ENCODE measurements at places on chromosomes 12 and 14.

GRCh38 chr12:28689398-28690175 is 459.5 kb upstream of the FAR2 start:
- no peak for DNase-seq

- DNase-seq: no peak
These were observed 15.0 kb downstream of the COQ5 start for GRCh38 chr12:120514002-120514401.

DNA sequence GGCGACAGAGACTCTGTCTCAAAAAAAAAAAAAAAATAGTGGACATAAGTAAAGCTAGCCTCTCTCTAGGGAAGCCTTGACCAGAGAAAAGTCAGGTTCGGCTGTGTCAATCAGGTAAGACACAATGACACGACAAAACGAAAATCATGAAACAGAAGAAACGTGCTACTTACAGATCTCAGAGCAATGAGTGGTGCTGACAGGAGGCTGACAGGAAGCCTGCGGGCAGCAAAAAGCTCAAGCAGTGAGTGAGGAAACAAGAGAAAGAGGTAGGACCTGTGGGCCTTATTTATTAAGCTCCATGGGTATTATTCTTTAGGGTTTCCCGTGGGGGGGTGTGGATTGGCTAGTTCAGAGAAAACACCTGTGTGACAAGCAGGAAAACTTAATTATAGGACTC is 363.1 kb downstream of the KCNH5 start:
- DNase-seq: no peak

DNA sequence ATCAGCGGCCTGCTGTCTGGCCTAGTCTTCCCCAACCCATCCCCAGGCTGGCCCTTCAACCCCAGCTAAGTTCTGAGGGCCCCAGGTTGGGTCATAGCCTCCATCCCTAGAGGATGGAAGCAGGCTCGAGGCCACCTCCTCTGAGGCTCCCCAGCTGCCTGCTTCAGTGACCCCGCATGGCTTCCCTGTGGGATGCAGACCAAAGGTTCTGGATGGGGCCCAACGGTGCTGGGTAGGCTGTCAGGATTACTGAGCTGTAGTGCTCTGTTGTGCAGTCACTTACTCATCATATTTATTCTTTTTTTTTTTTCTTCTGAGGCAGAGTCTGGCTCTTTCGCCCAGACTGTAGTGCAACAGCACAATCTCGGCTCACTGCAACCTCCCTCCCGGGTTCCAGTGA is 92.0 kb downstream of the IRF2BPL start:
- no peak for DNase-seq

DNA sequence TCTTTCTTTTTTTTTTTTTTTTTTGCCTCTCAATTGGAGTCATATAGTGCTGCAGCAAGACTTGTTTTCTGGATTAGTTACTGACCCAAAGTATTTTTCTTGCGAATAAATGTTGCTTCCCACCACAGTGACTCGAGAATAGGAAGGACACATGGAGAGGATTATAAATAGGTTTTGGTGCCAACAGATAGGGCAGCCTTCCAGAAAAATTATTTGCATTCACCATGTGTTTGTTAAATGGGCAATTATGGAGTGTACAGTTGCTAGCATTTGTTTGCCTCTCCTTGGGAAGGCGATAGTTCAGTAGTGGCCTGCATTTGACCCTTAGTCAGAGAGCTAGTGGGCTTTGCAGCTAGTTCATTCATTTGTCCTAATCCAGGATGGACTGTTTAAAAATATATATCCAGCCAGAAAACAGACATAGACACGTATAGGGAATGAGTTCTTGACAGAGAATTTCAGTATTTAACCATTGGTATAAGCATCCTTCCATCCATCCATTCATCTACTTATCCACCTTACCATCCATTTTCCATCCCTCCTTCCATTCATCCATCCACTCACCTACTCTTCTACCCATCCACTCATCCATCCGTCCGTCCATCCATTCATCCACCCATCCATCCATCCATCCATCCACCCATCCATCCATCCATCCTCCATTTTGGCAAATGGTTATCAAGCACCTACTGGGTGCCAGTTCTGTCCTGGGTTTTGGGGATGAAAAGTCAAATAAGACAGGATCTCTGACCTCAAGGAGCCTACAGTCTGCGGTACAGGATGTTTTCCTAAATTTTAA is 67.5 kb downstream of the CHST11 start:
- DNase-seq: no peak

DNA sequence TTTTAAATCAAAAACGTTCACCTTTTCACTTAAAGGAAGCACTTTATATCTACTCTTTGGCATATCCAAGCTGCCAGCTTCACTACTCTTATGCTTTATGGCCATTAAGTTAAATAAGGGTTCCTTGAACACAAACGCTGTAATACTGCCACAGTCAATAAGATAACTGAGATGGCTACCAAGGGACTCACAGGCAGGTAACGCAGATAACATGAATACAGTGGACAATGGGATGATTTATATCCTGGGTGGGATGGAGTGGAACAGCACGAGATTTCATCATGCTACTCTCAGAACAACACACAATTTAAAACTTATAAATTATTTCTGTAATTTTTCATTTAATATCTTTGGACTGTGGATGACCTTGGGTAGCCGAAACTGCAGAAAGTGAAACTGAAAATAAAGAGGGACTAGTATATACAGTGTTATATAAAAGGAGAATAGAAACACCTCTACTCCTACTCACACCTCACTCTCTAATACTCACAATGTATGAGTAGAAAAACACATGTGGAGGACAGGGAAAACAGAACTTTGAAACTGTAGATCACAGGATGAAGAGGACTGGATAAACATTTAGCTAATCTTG is 367.3 kb downstream of the C12orf50 start:
- no peak for DNase-seq

GRCh38 chr12:87995581-87996178 is 33.5 kb downstream of the C12orf50 start:
- DNase-seq: no peak

GRCh38 chr12:122081697-122082221 is 3.2 kb downstream of the MLXIP start:
- DNase-seq: no peak

DNA sequence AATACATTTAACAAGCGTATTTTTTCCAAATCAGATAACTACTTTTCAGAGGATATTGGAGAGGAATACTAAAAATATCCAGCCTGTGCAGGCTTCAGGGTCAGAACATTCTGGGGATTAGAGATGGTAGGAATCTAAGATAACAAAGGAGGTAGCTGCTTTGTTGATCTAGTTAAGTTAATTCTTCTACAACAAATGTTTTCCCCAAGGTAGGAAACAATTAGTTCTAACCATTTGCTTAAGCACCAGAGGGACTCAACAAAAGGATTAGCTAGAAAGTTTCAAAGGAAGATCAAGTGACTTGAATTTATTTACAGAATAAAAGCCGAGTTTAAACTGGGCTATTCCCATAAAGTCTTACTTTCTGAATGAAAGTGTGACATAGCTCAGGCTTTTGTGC is 524.2 kb downstream of the TMTC2 start:
- no peak for DNase-seq

- no peak for DNase-seq
These were observed 180.4 kb downstream of the KIF26A start for GRCh38 chr14:104318558-104319490.

DNA sequence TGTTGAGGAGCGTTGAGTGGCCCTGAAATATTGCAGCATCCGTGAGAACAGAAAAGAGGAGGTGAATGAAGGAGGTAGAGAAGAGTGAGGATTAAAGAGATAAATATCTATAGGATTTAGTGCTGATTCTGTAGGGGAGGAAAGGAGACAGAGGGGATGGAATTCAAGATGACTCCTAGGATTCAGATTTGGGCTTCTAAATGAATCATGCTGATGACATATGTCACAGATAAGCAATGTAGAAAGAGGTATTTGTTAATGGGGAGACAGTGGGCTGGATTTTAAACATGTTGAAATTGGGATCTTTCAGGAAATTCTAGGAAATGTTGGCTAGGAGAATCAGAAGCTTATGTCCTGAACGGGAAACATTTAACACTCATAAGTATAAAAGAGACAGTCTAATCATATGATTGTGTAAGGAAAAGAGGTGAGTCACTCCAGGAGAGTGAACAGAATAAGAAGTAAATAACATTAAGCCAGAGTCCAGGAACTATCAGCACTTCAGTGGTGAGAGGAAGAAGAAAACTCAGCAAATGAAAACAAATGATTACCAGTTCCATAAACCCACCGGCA is 58.1 kb upstream of the DIO2 start:
- no peak for DNase-seq

DNA sequence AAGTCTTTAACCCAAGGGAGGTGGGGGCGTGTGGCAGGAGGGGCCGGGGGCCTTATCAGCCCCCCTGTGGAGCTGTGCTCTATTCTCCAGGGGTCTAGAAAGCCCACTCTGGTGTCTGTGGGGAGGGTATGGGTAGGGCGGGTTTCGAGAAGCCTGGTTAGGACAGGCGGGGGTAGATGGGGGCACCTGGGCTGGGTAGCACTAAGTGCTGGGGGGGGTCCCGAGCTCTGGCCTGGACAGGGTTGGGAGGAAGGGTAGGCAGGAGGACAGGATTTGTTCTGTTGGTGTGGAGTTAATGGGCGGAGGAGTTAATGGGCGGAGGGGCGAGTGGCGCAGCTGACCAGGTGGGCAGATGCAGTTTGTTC is 2.0 kb downstream of the PACS2 start:
- DNase-seq: no peak

GRCh38 chr12:108218921-108219320 is 89.8 kb downstream of the WSCD2 start:
- DNase-seq: no peak

DNA sequence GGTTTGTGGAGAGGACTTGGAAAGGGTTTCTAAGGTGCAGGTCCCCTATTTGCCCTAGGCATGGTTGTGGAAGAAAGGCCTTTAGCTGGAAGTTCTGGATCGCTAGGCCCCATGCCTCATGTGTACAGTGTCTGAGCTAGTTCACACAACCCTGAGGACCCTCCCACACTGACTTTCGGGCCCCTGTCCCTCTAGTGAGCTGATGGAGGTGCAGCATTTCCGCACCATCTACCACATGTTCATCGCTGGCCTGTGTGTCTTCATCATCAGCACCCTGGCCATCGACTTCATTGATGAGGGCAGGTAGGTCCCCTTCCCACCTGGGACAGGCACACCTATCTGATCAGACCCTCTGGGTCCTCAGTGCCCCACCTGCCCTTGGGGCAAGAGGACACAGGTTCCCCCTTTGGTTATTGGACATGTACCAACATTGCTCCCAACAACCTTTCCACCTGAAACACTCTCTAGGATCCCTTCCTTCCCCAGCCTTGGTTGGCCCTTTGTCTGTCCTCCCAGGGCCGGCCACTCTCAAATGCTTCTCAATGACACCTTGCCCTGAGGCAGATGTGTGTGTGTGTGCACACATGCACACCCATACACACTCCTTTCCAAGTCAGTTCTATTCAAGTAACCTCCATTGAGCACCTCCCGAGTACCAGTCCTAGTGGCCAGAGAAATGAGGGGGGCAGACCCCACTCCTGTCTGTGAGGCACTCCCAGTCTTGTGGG is 2.6 kb downstream of the SOAT2 start:
- DNase-seq: no peak

DNA sequence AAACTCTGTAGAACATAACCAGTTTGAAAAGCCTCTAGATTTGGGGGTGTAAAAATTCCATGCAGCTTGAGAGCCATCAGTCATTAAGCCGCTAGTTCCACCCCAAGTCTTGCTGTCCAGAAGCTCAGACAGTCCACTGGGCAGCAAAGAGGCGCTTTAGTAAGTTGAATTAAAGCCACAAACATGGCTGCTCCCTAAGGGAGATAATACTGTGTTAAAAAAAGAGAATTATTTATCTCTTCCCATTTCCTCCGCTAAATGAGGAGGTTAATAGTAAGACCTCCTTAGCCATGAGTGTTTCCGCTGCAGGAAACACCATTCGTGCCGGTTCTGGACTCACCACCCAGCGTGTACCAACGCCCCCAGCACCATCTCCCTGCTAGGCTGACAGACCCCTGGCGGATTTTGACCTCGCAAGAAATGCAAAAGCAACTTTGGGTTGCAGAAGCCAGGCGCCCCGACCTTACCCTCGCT is 536 bp downstream of the TM7SF3 start:
- DNase-seq: no peak

Measured in stimulated activated CD8-positive, alpha-beta memory T cell treated with anti-CD3 and anti-CD28 coated beads, Interleukin-15, amount 100 ng/mL, for 4 hours (primary cell).